Germinal center (tissue), 1 donor: ENCODE measurements at places on chromosomes 2 and 18.

DNA sequence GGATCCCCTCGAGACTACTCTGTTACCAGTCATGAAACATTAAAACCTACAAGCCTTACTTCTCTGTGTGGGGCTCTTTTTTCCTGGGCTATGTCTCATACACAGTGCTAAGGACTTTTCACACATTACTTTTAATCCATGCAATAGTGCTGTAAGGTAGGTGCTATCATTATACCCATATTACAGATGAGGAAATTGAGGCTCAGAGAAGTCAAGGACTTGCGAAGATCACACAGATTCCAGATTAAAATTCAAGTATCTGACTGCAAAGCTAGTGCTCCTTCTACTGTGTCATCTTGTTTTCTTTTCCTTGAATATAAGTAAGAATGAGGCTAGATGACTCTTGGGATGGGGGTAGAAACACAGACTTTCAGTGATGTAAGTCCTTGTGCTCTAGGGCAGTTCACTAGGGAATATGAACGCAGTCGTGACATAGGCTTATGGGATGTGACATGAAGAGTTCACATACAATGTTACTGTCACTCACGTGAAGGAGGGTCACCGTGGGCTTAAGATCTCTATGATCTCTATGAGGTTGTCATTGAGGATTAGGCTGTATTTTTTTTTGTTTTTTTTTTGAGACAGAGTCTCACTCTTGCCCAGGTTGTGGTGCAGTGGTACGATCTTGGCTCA lies 7.0 kb upstream of the DGUOK start:
- DNase-seq: no peak

DNA sequence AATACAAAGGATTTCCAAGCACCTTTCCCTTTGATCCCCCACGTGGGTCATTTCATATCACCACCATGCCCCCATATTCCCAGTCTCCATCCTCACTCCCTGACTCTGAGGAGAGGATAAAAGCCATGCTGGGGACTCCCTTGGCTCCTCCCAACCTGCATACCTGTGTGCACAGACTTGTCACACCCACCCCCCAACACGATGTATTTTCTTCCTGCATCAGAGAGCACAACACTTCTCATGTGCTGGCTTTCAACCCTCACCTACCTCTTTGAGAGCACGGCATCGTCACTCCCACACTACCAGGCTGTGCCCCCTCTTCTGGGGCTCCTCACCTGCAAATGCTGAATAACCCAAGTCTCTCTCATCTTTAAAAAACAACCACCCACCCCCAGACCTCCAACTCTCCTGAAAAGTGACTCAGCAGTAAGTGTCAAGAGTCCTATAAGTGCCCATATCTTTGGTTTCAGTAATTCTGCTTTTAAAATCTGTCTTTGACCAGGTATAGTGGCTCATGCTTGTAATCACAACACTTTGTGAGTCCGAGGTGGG lies 53.1 kb downstream of the AP1S3 start:
- DNase-seq: no peak

- DNase-seq: no peak
Measured at GRCh38 chr2:188582211-188582610, 290.5 kb downstream of the GULP1 start.

DNA sequence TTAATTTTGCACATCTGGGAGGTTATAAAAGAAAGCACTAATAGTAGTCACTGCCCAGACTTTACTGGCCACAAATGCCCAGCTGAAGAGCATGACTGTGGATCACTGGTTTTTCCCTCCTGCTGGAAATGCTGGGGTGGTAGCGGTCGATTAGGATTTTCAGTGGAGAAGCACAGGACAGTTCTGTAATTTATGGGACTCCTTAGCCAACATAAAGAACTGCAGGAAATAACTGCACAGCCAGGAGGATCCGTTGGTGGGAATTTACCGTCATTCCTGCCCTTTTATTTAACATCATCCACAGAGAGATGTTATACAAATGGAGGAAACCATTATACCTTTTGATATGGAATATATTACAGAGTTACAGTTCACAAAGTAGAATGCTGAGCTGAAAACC lies 61.5 kb downstream of the TNFRSF11A start:
- DNase-seq: no peak

GRCh38 chr2:37915773-37916172 lies 9.3 kb upstream of the RMDN2 start:
- DNase-seq: no peak
